ENCODE measurements at places on chromosomes 7 and 10.

- DNase-seq: no peak
These were observed 29.5 kb downstream of the LYZL2 start for GRCh38 chr10:30600005-30600404.

DNA sequence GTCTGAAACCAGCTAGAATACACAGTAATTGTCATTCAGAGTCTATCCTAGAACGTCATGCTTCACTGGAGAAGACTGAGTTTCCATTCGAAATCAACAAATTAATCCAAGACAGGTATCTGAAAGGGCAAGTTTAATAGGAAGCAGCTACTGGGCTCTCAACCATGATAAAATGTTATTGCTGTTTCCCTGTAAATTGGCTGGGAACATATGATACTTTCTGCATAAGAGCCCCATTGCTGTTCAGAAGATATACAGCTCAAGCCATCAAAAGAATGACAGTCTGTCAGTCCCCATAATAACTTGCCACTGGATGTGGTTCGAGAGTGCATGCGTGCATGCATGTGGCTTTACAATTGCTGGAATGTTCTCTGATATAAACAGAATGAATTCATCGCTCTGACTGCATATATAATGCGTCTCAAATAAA is 129.0 kb downstream of the HIBADH start:
- DNase-seq: no peak

- no peak for DNase-seq
These were observed 394.0 kb downstream of the THSD7A start for GRCh38 chr7:11437994-11438393.

- no peak for DNase-seq
These were observed 1.5 kb downstream of the PCDH15 start for GRCh38 chr10:54799506-54799905.

DNA sequence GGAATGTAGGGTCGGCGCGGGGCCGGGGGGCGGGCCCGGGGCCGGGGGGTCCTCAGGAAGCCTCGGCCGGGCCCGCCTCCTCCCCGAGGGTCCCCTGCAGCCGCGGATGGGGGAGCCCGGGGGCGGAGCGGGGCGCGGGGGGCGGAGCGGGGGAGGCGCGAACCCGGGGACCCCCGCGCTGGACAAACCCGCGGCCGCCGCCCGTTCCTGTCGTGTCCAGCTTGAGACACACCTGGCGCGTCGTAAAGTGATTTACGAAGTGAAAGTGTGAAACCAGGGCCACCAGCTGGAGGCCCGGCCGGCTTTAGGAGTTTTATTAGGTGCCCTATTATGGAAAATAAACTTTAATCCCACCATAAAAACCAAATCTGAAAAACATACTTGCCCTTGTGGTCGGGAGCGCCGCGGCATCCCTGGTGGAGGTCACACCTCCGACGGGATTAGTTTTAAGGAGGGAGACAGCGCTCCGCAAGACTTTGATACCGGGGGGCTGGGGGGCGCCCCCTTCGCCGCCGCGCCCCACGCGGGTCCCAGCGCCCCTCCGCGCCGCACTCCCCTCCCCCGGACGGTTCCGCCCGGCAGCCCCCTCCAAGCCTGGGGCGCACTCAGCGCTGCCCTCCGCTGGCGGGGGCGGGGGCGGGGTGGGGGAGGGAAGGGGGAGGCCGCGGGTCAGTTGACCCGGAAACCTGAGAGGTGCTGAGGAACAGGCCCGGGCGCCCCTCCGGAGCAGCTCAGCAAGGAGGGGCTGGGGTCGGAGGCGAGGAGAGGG is 10.3 kb downstream of the MNX1 start:
- DNase-seq: no peak
